ENCODE measurements at places on chromosomes 12 and 14.
A peak's percentile ranks its signal among the peaks of the same experiment; 100 is the strongest.

DNA sequence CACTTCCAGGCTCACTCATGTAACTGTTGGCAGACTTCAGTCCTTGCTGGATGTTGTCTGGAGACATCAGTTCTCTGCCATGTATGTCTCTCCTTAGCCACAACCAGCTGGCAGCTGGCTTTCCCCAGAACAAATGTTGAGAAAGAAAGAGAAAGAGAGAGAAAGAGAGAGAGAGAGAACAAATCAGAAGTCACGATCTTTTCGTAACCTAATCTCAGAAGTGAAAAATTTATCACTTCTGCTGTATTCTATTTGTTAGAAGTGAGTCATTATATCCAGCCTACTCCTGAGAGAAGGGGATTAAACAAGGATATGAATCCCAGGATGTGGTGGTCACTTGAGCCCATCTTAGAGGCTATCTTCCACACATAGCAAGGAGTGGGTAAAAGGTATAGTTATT is 101.2 kb downstream of the BTG1 start:
- DNase-seq = no peak

GRCh38 chr12:32264961-32265360 is 134.4 kb upstream of the FGD4 start:
- DNase-seq = peak; percentile 23

DNA sequence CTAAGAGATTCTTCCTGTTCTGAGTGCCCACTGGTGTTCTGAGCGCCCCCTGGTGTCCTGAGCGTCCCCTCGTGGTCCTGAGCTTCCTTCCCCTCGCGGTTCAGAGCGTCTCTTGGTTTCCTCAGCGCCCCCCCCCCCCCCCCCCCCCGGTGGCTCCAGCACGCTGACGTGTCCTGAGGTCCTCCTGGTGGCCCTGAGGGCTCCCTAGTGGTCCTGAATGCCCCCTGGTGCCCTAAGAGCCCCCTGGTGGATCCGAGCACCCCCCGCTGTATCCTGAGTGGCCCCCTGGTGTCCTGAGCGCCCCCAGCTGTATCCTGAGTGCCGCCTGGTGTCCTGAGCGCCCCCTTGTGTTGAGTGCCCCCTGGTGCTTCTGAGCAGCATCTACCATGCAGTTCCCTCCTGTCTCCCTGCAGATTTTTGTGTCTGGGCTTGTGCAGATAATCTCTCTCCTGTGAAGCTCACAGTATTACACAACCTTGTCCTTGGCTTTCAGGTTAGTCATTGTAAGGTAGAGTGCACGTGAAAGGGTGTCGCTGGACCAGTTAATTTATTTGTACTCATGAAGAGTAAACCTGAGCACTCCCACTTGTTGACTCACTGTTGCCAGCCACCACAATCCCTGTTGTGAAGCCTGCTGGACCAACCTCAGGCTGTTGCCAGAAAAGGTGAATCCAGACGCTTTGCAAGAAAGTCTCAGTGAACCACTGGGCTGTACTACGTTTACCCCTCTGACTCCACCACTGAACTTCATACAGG is 1168.4 kb downstream of the TMEM121 start:
- DNase-seq = peak; percentile 81

GRCh38 chr14:74257078-74257940 is 18.1 kb downstream of the VSX2 start:
- peak; percentile 57 for DNase-seq

- no peak for DNase-seq
Measured at GRCh38 chr14:90629471-90629870, 186.8 kb downstream of the TTC7B start.

DNA sequence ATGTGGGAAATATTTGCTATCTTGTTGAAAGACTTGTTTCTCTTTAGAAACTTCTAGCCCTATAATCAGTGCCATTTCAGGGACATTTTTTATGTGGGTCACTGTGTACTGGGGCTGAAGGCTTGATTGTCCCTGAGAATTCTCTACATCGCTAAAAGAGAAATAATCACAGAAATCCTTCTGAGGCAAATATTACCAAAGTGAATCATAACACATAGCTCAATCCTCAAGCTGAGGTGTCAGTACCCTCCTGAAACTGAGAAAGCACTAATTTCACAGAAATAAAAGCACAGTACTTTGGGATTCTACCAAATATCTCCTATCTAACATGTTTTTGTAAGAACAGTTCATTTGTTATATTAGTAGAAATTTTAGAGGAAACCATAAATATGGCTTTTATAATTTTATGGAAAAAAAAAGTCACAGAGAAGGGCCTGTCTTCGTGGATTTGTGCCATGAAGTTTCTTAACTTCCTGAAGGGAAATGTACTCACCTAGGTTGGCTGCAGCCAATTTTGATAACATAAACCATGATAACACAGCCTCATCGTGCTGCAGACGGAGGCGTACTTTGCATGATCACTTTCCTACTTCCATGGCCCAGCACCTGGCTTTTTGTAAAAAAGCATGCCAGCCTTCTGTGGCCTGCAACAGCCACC is 163.7 kb upstream of the HIF1A start:
- no peak for DNase-seq

DNA sequence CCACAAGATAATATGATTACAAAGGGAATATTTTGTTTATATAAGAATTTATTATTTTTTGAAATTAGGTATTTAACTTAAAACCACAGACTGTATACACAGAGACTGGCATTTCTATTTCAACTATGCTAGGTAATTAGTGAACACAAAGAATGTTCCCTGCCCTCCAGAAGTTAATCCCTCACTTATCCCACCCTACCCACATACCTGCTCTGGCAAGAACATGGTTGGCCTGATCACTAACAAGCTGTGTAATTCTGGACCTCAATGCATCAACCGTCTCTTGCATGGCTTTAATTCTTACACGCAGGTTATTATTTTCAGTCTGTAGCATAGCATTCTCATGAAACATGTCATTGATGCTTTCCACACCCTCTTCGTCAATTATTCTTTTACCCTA is 85.9 kb downstream of the KIF21A start:
- DNase-seq = no peak

DNA sequence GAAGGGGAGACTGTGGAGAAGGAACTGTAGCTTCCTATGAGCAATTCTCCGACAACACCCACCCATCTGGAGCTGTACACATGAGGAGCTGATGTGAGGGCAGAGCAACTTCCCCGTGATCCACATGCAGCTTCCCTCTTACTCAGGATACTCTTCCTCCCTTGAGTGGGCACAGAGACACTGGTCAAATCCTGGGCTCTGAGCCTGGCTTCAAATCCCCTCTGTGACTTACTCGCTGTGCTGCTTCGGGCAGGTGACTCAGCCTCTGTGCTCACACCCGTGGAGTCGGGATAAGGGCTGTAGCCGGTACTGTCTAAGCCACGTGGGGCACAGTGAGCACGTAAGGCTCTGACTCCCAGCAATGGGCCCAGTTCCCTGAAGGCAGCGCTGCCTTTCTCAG is 31.1 kb downstream of the ZFYVE21 start:
- DNase-seq = no peak

DNA sequence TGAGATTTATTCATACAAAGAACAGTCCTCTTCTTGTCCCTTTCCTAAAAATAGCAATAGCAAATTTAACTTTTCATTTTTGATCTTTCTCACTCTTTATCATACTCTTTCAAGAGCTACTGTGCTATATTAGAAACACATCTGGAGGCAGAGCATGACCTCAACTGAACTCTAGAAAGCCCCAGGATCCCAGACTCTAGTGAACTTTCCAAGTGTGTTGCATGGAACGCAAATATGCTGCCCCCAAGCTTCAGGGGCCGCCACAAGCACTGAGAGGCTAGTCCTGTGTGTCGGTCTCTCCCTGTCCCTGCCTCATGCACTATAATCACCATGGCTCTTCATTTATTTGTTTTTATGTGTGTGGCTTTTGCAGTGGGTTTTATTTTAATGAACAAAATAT is 38.7 kb upstream of the ZNF641 start:
- DNase-seq = no peak
